ENCODE measurements at places on chromosomes 3 and 15.

DNA sequence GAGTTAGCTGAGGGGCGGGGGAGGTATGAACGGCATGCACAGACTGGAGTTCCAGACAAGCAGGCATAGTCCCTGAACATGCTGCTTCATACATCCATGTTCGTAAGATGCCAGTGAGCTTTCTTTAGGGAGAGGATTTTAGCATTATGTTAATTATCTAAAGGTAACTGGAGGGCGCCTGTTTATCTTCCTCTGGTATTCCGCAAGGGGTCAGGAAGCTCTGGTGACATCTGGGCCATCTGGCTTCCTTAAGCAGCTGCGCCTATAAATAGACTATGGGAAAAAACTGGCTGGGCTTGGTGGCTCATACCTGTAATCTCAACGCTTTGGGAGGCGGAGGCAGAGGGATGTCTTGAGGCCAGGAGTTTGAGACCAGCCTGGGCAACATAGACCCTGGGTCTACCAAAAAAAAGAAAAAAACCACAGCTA lies 1.5 kb upstream of the FBXO22 start:
- DNase-seq, result no peak

DNA sequence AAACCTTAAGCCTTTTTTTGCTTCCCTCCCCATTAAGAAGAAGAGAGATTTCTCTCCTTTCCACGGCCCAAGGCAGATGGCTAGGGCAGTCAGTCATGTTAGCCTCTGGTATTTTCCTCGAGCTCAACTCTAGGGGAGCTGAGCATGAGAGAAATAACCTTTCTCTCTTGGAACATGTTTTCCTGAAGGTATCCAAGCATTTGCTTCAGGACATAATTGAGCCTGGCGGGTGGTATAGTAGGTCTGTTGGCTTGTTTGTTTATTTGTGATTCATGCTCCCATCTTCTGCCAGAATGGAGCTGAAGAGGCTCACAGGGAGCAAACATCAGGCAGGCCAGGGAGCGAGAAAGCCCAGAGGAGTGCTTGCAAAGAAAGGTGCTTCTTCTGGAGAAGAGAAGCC lies 102.5 kb downstream of the MESD start:
- DNase-seq, result peak; percentile 26

GRCh38 chr15:99433026-99433756 lies 132.6 kb upstream of the MEF2A start:
- no peak for DNase-seq

GRCh38 chr3:26106228-26106627 lies 316.3 kb downstream of the OXSM start:
- no peak for DNase-seq

DNA sequence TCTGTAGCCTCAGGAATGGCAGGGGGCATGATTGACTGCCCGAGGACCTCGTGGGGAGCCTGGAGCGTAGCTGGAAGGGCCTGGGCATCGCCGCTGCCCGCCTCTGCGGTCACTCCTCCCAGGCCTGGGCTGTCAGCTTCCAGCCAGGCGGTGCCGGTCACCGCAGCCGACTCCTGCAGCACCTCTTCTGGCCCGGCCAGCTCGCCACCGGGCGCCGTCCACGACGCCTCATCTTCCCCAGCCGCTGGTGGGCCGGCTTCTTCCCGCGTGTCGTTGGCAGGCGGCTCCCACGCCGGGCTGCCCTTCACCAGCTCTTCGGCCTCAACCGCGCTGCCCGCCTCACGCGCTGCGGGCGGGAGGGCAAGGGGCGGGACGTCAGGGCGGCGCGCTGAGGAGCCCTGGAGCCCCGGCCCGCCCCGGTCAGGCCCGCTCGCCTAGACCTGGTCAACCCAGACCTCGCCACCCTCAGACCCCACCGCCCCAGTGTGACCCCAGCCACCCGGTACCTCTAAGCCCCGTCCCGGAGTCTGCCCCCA lies 1.0 kb downstream of the CSPG5 start:
- DNase-seq, result no peak

DNA sequence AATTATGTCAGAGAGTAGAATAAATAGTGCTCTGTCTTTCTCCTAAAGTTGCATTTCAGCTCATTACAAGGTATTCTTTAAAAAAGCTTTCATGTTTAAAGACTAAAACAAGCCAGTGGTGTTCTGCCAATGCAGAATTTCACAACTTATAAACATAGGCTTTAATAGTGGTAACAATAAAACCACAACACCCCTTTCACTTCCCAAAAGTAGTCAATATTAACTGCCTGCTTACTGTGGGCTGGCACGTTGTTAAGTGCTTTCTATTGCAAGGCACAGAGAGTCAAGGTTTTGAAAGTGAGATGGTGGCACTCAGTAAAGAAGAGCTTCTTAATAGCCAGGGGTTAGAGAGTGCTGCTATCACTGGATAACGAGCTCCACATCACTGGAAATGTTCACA lies 8.4 kb upstream of the RTP1 start:
- DNase-seq, result no peak

GRCh38 chr3:126951561-126951960 lies 31.4 kb upstream of the PLXNA1 start:
- no peak for DNase-seq

Measured in midbrain (tissue), 1 donor.